Esophagus squamous epithelium (tissue), 5 donors: ENCODE measurements at places on chromosomes 1 and 21.

GRCh38 chr21:17082843-17083483 is 429.9 kb upstream of the CXADR start:
- no peak for DNase-seq

- no peak for DNase-seq
Observed at GRCh38 chr1:3469849-3470649, 15.6 kb downstream of the ARHGEF16 start.

- DNase-seq = no peak
Observed at GRCh38 chr1:88134983-88135921, 548.8 kb upstream of the PKN2 start.

- no peak for DNase-seq
Observed at GRCh38 chr1:180201451-180202200, 28.4 kb upstream of the LHX4 start.

GRCh38 chr1:184793967-184794366 is 39.3 kb upstream of the EDEM3 start:
- no peak for DNase-seq

GRCh38 chr1:174877208-174877673 is 122.5 kb upstream of the CACYBP start:
- DNase-seq = no peak

DNA sequence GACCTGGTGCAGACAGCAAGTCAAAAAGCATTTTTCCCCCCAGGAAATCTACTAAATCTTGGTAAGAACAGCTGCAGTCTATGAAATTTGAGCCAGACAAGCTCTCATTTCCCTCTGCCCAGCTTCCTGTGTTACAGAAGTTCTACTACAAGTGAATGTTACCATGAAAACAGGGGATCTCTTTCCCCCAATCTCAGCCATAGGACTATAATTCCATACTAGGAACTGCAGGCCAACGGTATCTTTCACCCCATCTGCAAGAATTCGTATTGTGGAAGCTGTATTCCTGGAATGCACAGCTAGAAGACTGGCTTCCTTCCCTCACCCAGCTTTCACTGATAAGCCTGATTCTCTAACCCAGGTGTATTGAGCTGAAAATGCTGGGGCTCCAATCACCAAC is 1655.4 kb downstream of the BRINP3 start:
- DNase-seq = no peak

- no peak for DNase-seq
Observed at GRCh38 chr1:25502957-25503356, 40.4 kb upstream of the LDLRAP1 start.

- DNase-seq = no peak
Observed at GRCh38 chr1:203041351-203041932, 15.2 kb downstream of the PPFIA4 start.

DNA sequence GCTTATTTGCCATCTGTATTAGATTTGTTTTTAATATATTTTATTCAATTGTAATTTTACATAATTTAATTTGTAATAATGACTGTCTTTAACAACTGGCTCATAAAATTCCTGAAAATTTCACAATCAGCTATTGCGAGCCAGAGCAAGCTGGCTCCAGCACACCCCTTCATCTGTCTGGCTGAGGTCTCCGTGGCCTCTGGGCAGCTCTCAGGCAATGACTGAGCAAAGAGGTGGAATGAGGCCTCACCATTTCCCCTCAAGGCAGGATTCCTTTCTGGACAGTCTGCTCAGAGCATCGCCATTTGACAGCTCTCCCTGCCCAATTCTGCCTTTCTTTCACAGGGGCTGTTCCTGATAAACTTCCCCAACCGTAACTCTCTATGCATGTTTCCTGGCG is 5.8 kb upstream of the KANK4 start:
- no peak for DNase-seq

- no peak for DNase-seq
Observed at GRCh38 chr1:94559921-94560320, 18.4 kb upstream of the F3 start.

- DNase-seq = no peak
Observed at GRCh38 chr1:160850993-160851392, 11.7 kb downstream of the CD244 start.
